Kidney (tissue), 22 donors: ENCODE measurements at places on chromosomes 12 and 14.

DNA sequence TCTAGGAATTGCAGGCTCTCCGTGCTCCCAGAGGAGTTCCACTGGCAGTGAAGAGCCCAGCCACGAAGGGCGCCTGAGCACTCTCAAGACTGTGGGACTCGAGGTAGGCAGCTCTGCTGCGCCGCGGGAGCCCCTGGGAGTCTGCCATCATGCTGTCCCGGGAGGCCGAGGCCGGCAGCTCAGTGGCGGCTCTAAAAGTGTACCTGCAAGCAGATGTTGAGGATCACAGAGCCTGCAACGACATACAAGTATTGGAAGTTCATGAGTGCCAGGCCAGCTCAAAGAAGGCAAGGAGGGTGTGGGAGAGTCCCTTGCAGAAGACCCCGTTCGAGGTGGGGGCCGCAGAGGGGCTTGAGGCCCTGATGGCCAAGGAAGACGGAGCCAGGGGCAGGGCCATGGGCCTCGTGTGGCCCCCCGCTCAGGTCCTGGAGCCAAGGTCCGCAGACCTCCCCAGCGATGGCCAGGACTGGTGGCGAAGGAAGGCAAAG is 62.7 kb downstream of the MUCL1 start:
- H3K27ac ChIP-seq = no peak overlapping the region
- H3K4me1 ChIP-seq = no peaks in the 10 kb centered on the region
- no peaks in the 10 kb centered on the region for H3K36me3 ChIP-seq

DNA sequence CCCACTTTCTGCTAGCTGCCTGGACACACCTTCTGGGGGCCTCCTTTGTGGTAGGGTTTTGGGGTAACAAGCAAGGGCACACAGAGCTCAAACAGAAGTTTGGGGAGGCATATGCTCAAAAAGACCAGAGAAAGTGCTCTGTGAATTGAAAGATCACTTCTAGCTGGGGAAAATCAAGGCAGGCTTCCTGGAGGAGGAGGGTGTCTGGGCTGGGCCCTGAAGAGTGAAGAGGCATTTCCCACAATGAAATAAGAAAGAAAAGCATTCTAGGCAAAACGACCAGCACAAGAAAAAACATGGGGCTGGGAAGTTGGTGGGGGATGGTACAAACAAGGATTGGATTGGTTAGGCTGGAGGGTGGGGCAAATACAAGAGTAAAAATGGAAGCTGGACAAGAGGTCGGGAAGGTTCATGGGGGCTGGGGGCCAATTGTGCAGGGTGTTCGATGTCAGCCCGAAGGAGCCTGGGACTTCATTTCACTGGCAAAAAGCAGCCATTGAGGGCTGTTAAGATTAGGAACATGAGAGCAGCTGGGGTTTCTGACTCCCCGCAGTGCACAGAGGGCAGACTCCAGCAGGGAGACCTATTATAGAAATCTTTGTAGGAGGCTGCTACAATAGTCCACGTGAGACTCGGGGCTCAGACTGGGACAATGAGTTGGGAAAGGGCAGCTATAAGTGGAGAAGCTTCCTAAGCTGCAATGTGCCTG is 51.5 kb upstream of the CMKLR1 start:
- H3K4me1 ChIP-seq = no peaks in the 10 kb centered on the region
- DNase-seq = no peak

GRCh38 chr14:58862416-58863160 is 224.8 kb downstream of the DACT1 start:
- H3K4me1 ChIP-seq = peaks cover 3% of the 10 kb centered on the region
- no peaks in the 10 kb centered on the region for H3K36me3 ChIP-seq
- no peaks in the 10 kb centered on the region for H3K27me3 ChIP-seq
- H3K4me3 ChIP-seq = no peak overlapping the region
- H3K27ac ChIP-seq = no peak overlapping the region

GRCh38 chr14:105138551-105139111 is 29.9 kb downstream of the JAG2 start:
- H3K27me3 ChIP-seq = no peaks in the 10 kb centered on the region
- H3K4me3 ChIP-seq = no peak overlapping the region

GRCh38 chr12:14905269-14906004 is 19.8 kb upstream of the MGP start:
- peak overlapping the region; percentile 87 for H3K27ac ChIP-seq
- H3K36me3 ChIP-seq = no peaks in the 10 kb centered on the region
- H3K4me3 ChIP-seq = no peak overlapping the region
- H3K27me3 ChIP-seq = no peaks in the 10 kb centered on the region
